Hindlimb muscle (tissue), 1 donor: ENCODE measurements at places on chromosomes 1 and 21. TPM values are rescaled to one million over a fixed set of nuclear protein-coding genes. Genes with fewer than 3 reads are reported as not detected.

Gene C1orf216
- 9.0 TPM for polyA plus RNA-seq

Gene PGLYRP3
- polyA plus RNA-seq = not detected

Gene HSPA6
- polyA plus RNA-seq = 0.67 TPM

Gene MCOLN3
- 2.2 TPM for polyA plus RNA-seq

Gene GJC2
- 1.2 TPM for polyA plus RNA-seq

Gene LRRC53
- not detected for polyA plus RNA-seq

Gene SLC6A17
- 0.83 TPM for polyA plus RNA-seq

Gene NBPF8
- polyA plus RNA-seq = 9.5 TPM

Gene NPPB
- polyA plus RNA-seq = not detected

Gene AMY1B
- polyA plus RNA-seq = not detected

Gene C1orf185
- not detected for polyA plus RNA-seq

Gene IL20
- polyA plus RNA-seq = not detected

Gene CYP4X1
- 4.1 TPM for polyA plus RNA-seq

Gene LHX8
- polyA plus RNA-seq = not detected

Gene NOS1AP
- 1.1 TPM for polyA plus RNA-seq
